ENCODE measurements at places on chromosomes 4 and X.

- no peak for DNase-seq
These were observed 25.7 kb upstream of the CT47A1 start for GRCh38 chrX:121011254-121011653.

- DNase-seq: no peak
These were observed 138.9 kb upstream of the INPP4B start for GRCh38 chr4:142984871-142985585.

DNA sequence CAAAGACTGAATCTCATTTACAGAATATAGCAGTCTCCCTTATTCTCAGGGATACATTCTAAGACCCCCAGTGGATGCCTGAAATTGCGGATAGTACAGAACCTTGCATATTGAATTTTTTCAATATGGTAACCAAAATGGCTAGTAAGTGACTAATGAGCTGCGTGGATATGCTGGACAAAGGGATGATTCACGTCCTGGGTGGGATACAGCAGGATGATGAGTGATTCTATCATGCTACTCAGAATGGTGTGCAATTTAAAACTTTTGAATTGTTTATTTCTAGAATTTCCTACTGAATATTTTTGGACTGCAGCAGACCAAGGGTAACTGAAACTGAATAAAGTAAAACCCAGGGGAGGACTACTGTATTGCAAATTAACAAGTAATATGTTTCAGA lies 66.7 kb downstream of the STAG2 start:
- DNase-seq: no peak

DNA sequence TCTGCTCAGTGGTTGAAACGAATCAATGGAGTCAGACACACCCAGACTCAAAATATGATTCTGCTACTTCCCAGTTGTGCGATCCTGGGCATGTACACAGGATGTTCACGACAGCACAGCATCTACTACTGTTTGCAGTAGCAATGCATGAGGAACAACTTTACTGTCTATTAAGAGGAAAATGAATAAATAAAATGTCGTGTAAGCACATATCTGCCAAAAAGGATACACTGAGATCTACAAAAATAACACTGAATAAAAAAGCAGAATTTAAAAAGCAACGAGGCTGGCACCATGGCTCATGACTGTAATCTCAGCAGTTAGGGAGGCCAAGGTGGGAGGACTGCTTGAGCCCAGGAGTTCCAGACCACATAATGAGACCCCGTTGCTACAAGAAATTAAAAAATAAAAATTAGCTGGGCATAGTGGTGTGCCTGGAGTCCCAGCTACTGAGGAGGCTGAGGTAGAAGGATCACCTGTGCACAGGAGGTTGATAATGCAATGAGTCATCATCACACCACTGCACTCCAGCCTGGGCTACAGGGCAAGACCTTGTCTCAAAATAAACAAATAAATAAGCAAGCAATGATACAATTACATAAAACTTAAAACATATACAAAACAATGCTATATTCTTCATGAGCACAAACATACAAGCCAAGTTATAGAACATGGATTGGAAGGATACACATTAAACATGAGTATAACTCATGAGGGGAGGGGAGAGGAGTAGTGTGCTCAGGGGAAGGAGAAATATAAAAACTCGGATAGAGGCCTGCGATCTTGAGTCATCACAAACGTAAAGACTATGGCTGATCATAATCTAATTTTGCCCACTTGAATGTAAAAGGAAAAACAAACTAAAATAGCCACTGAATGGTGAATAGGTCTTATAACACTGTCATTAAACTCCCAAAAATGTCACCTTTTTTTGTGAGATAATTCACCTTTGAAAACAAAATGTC lies 8.6 kb downstream of the CFAP97 start:
- DNase-seq: no peak

- DNase-seq: no peak
These were observed 92.3 kb downstream of the DIAPH2 start for GRCh38 chrX:96776966-96777365.

DNA sequence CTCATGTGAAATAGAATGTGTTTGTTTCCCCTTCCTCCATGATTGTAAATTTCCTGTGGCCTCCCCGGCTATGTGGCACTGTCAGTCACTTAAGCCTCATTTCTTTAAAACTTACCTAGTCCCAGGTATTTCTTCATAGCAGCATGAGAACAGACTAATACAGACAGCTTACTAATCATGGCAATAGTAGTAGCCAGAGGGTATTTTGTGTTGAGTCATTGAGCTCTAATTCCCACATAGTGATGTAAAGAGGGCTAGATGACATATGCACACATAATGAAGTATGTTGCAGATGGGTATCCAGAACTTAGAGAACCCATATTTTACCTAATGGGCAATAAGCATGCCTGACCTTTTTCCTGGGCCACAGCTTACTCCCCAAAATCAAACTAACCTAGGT lies 1197.2 kb downstream of the PCDH7 start:
- no peak for DNase-seq

GRCh38 chrX:20967725-20968124 lies 406.5 kb upstream of the CNKSR2 start:
- no peak for DNase-seq

DNA sequence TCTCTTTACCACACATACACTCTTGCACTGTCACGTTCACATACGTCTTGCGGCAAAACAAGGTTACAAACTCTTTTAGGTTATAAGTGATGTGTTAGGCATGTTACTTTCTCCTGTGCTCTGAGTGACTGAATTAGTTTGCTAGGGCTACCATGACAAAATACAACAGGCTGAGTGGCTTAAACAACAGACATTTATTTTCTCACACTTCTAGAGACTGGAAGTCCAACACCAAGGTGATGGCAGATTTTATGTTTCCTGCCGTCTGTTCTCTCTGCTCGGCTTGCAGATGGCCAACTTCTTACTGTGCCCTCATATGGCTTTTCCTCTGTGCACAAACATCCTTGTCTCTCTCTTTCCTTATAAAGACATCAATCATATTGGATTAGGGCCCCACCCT lies 1224.3 kb upstream of the TENM3 start:
- no peak for DNase-seq

DNA sequence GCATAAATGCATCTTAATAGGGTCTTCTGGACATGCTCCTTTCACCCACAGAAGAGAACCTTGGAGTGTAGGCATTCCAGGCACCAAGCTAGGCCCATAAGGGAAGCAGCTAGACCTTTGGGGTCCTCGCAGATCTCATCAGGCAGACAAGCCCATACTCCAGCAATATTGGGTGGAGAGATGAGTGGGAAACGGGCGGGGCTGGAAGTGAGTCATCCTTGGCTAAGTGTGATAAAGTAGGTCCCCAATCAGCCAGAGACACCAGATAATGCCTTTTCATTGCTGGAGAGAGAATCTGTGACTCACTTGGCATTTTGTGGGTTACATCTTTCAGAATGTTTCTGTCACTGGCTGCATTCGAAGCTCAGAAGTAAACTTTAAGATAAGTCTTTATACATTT lies 133.3 kb upstream of the MBNL3 start:
- DNase-seq: no peak

GRCh38 chrX:42803320-42803719 lies 25.4 kb upstream of the PPP1R2C start:
- DNase-seq: no peak

DNA sequence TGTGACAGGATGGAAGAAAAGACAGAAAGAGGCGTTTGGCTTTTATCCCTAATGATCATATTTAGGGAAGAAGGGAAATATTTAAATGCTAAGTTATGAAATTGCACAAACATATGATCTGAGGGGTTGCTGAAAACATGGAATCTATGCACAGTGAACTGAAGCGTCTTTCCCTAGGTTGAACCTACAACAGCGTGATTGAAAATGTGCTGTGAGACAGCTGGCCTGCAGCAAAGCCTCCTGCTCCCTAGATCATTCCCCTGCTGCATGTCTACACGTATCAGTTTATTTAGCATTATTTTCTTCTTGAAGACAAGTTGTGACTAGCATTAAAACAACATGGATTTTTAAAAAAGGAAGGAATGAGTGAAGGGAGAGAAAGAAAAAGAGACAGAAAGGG lies 272.5 kb upstream of the TRAM1L1 start:
- no peak for DNase-seq

- DNase-seq: no peak
These were observed 164.9 kb downstream of the DCTD start for GRCh38 chr4:182752158-182752910.

GRCh38 chr4:83686166-83686565 lies 150.3 kb downstream of the GPAT3 start:
- DNase-seq: no peak

GRCh38 chr4:26083987-26084386 lies 170.0 kb downstream of the SMIM20 start:
- DNase-seq: no peak

GRCh38 chr4:72076562-72076961 lies 44.8 kb downstream of the NPFFR2 start:
- no peak for DNase-seq

DNA sequence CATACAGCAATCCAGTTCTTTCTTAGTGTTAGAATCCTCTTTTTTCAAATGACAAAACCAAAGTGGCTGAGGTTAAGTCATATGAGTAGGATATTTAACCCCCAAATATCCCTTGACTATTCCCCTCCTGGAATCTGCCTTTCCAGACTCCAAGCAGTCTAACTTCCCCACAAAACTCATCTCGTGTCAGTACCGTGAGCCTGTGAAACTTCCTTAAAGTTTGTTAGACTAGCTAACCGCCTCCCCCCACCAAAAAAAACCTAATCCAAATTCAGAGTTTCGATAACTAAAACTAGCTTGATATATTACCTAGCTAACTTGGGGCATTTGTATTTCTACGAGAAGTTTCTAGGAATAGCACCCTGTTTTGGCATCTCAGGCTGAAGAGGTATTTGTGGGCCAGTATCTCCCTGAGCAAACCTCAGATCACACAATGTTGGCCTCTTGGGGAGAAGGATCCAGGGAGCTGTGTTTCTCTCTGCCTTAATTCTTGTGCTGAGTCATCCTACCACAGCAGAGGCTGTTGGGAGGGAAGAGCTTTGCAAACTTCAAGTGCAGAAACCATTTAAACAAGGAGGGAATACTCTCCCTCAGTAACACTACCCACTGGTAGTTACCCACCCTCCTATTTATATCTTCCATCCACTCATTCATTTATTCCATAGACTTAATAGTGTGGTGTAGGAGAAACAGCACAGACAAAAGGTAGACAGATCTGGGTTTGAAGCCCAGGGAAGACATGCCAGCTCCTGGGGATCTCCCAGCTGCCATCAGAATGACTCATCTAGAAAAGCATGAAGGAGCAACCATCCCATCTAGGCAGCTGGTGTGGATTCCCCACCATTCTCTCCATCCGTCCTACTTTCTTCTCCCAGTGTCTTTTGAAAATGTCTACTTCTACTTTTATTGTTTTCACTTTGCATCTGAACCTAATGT lies 39.3 kb upstream of the TXK start:
- DNase-seq: no peak

GRCh38 chr4:118983293-118983692 lies 94.6 kb downstream of the SYNPO2 start:
- DNase-seq: no peak

DNA sequence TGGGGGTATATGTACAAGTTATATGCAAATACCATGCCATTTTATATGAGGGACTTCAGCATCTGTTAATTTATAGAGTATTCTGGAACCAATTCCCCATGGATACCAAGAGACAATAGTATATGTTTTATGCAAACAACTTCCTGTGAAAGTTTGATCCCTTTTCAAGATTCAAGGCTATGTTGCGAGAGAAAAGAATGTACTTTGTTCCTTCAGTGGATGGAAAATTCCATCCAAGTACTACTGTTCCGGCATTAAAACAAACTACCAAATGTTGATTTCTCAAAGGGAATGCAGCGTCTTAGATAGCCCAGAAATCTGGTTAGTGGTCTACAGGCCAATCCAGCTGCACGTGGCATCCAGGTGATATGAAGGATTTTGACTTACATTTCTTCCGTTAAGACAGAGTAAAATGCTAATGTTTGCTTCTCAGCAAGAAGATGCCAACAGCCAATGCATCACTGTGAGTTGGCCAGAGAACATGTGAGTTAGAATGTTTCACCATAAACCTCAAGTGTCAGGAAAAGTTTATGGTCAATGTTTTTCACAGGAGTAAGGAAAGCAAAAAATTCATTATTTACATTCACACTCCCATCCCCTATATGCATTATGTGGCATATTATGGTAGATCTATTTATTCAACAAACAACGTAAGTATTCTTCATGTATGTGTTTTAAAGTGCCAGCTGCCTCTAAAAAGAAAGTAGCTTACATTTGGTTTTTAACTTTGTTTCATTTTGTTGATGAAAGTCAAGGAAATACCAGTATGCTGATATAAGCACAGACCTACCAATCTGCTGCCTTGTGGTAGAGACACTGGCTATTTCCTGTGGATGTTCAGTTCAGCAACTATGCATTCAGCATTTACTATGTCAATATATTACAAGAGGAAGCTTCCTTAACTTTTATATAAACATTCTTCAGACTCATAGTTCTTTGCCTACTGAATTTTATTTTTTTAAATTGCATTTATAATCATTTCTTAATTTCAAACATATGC lies 44.4 kb downstream of the METTL14 start:
- DNase-seq: no peak

- DNase-seq: no peak
These were observed 2.2 kb downstream of the IDUA start for GRCh38 chr4:988726-989721.

DNA sequence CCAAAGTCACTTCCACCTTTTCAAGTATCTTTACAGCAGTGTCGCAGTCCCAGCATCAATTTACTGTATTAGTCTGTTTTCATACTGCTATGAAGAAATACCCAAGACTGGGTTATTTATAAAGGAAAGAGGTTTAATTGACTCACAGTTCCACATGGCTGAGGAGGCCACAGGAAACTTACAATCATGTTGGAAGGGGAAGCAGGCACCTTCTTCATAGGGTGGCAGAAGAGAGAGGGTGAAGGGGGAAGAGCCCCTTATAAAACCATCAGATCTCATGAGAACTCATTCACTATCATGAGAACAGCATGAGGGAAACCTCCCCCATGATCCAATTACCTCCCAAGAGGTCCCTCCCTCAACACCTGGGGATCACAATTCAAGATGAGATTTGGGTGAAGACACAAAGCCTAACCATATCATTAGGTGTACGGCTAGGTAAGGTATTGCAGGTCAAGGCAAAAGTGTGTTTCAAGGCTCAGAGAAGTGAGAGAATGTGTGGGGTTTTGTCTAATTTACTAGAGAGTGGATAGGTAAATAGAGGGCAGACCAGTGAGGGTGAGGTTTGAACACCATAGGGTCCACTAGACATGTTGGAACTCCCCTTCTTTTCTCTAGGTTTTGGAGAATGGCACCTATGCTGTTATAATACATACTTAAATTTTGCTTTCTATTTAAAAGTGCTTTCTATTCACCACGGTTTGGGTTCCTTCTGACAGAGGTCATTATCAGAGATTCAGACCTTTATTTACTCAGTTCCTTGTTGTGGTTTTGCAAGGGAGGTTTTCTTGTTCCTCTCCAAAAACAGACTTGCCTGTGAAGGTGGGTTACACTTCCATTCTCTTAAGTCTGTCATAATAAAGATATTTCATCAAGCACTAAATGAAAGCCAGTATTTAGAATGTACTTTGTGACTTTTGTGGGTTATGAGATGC lies 186.6 kb downstream of the CPEB2 start:
- no peak for DNase-seq

- DNase-seq: no peak
These were observed 43.7 kb downstream of the EDNRA start for GRCh38 chr4:147524601-147525000.
